ENCODE measurements at places on chromosomes 13 and 19. TPM values are rescaled to one million over a fixed set of nuclear protein-coding genes. Genes with fewer than 3 reads are reported as not detected.

IL4I1 gene
- 0.34 TPM for total RNA-seq

HSPB6 gene
- under 0.01 TPM for total RNA-seq

IRGC gene
- total RNA-seq = not detected

SLC17A7 gene
- total RNA-seq = not detected

KLK11 gene
- total RNA-seq = 29.0 TPM

FPR2 gene
- not detected for total RNA-seq

PTH2 gene
- not detected for total RNA-seq

ZNF844 gene
- 3.8 TPM for total RNA-seq

EXOC3L2 gene
- not detected for total RNA-seq

THSD8 gene
- not detected for total RNA-seq

CYP2A7 gene
- total RNA-seq = not detected

KLK14 gene
- under 0.01 TPM for total RNA-seq

PIN1 gene
- 48.5 TPM for total RNA-seq

ZNF681 gene
- total RNA-seq = 0.34 TPM

CCDC169 gene
- total RNA-seq = 2.4 TPM

ZNF813 gene
- 8.0 TPM for total RNA-seq

RAB4B gene
- total RNA-seq = 4.2 TPM

GRAMD1A gene
- 8.9 TPM for total RNA-seq

FUT3 gene
- total RNA-seq = 14.2 TPM

RAB3A gene
- under 0.01 TPM for total RNA-seq

PABPC3 gene
- total RNA-seq = 0.21 TPM

DPP9 gene
- total RNA-seq = 38.3 TPM

PRR19 gene
- total RNA-seq = under 0.01 TPM

SLC10A2 gene
- not detected for total RNA-seq

DAND5 gene
- total RNA-seq = not detected

GNA15 gene
- 93.0 TPM for total RNA-seq

LRRC8E gene
- total RNA-seq = 18.1 TPM

NLRP12 gene
- total RNA-seq = under 0.01 TPM

SIGLEC5 gene
- not detected for total RNA-seq

CLDND2 gene
- not detected for total RNA-seq

CEACAM3 gene
- total RNA-seq = not detected

All from nasal cavity respiratory epithelium epithelial cell of viscerocranial mucosa (primary cell).